ENCODE measurements at places on chromosomes 7 and 10.

GRCh38 chr7:151505836-151506468 is 13.7 kb downstream of the RHEB start:
- DNase-seq: no peak

DNA sequence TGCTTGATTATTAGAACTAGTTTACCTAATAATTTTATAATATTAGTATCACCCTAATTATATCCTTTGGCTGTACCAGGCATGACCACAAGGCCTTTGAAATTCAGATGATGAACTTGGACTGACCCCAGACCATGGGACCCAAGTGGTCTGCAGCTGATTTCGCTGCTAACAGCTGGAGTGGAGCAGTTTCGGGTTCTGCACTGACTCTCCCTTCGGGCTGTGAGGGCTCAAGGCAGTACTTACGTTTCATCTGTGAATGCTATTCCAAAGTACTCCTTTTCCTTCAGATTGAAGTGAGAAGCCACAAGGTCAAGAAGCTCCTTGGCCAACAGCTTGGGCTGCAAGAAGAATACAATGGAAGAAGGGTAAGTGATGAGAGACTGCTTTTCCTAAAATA is 223.8 kb downstream of the PRPF18 start:
- DNase-seq: no peak

GRCh38 chr10:38045129-38045528 is 34.7 kb downstream of the ZNF33A start:
- no peak for DNase-seq

DNA sequence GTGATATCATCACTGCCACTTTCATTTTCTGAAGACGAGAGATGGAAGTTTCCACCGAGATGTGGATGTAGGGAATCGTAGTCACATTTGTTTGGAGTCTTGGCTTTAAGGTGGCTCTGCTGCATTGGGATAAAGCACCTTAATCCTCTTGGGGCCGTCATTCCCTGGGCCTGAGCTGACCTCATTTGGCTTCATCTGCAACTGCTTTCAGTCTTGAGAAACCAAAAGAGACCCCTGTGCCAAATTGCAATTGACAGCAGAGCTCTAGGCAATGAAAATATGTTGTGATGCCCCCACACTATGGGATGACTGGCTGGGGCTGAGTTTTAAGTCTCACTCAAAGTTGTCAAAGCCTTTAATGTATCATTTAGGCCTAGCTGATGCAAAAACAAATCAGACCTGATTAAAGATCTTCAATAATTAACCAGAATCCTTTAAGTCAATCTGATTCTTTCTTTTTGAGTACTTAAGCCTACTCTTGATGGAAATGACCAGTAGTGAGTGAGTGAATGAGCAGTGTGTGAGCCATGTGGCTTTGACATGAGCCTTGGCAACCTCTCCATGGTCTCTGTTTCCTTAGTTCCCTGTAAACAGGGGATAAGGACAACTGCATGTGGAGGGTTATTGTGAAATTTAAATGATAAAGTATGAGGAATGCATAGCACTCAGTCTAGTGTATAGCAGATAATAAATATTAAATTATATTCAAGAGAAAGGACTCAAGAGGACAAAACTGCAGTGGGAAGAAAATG is 155.0 kb downstream of the BMPER start:
- DNase-seq: no peak

GRCh38 chr7:135943134-135943879 is 33.9 kb downstream of the MTPN start:
- no peak for DNase-seq

GRCh38 chr7:35520810-35521625 is 173.9 kb downstream of the HERPUD2 start:
- DNase-seq: no peak

- no peak for DNase-seq
These were observed 25.4 kb downstream of the PDGFA start for GRCh38 chr7:494259-494687.

DNA sequence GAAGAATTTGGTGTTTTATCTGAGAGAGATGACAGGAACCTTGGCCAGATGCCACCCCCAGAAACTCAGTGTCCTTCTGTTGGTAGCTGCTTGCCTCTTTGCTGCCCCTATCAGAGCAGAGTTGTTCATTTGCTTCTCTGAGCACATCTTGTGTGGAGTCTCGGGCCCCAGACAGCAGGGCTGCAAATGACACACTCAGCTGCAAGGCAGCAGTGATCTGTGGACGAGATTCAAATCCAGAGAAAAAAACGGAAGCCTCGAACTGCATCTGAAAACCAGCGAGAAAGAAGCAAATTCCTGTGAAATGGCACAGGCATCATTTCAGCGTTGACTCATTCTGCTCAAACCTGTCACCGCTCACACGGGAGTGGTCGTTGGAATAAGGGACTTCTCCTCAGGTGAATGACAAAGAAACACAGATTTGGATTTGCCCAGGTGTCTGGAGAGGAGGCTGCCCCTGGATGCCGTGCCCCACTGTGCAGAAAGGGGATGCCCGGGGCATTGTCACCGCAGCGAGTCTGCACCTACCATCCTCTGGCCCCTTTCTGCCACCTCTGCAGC is 144.7 kb downstream of the PFKFB3 start:
- no peak for DNase-seq
